ENCODE measurements at places on chromosomes 3 and 15. TPM values are rescaled to one million over a fixed set of nuclear protein-coding genes. Genes with fewer than 3 reads are reported as not detected.

DNA sequence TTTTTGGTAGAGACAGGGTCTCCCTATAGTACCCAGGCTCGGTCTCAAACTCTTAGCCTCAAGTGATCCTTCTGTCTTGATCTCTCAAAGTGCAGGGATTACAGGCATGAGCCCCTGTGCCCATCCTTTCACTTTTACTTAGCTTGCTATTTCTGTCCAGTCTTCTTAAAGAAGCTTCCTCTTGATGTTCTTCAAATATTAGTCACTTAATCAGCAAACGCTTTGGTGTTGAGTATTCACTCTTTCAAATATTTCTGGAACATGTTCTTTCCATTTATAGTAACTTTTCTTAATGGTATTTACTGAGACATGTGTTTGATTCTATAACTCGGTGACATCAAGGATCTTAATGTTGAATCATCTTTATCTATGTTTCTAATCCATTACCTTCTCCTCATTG lies 122.1 kb downstream of the CNTN6 start:
- H3K27me3 ChIP-seq = no peaks in the 10 kb centered on the region
- H3K27ac ChIP-seq = no peak overlapping the region
- no peak for DNase-seq
- H3K4me3 ChIP-seq = no peak overlapping the region

GRCh38 chr15:101348643-101349042 lies 53.6 kb upstream of the SNRPA1 start:
- no peak overlapping the region for H3K27ac ChIP-seq
- H3K4me3 ChIP-seq = no peak overlapping the region
- H3K27me3 ChIP-seq = no peaks in the 10 kb centered on the region
- H3K36me3 ChIP-seq = no peaks in the 10 kb centered on the region

GRCh38 chr3:14324224-14324944 lies 78.0 kb upstream of the SLC6A6 start:
- no peak overlapping the region for H3K4me3 ChIP-seq
- H3K27ac ChIP-seq = no peak overlapping the region
- no peaks in the 10 kb centered on the region for H3K4me1 ChIP-seq
- no peak for DNase-seq

- no peak overlapping the region for H3K27ac ChIP-seq
- DNase-seq = no peak
- no peaks in the 10 kb centered on the region for H3K27me3 ChIP-seq
- no peak overlapping the region for H3K4me3 ChIP-seq
- H3K4me1 ChIP-seq = peaks cover 9% of the 10 kb centered on the region
- H3K36me3 ChIP-seq = no peaks in the 10 kb centered on the region
These were observed 330.1 kb downstream of the ARPP21 start for GRCh38 chr3:35969406-35969805.

DNA sequence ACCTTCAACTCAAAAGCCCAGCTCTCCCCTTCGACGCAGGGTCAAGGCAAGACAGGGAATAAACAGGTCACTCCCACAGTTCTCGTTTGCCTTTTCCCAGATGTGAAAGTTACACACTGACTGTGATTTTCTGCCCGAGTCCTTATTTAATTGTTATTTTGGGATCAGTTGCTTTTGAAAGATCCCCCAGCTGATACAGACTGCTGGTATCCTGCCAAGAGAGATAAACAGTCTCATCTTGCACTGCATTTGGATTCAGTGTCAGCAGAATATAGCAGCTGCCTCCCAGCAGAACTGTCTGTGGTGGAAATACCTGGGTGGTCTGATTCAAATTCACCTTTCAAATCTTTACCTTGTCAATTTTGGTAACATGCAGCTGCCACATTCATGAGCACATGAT lies 56.0 kb upstream of the FAM3D start:
- H3K27me3 ChIP-seq = peaks cover 6% of the 10 kb centered on the region
- no peaks in the 10 kb centered on the region for H3K4me1 ChIP-seq
- no peak for DNase-seq
- no peaks in the 10 kb centered on the region for H3K36me3 ChIP-seq
- H3K4me3 ChIP-seq = no peak overlapping the region
- no peak overlapping the region for H3K27ac ChIP-seq

GRCh38 chr3:109109574-109109973 lies 8.4 kb downstream of the MORC1 start:
- DNase-seq = no peak
- H3K4me1 ChIP-seq = no peaks in the 10 kb centered on the region
- no peak overlapping the region for H3K4me3 ChIP-seq
- H3K27ac ChIP-seq = no peak overlapping the region

DNA sequence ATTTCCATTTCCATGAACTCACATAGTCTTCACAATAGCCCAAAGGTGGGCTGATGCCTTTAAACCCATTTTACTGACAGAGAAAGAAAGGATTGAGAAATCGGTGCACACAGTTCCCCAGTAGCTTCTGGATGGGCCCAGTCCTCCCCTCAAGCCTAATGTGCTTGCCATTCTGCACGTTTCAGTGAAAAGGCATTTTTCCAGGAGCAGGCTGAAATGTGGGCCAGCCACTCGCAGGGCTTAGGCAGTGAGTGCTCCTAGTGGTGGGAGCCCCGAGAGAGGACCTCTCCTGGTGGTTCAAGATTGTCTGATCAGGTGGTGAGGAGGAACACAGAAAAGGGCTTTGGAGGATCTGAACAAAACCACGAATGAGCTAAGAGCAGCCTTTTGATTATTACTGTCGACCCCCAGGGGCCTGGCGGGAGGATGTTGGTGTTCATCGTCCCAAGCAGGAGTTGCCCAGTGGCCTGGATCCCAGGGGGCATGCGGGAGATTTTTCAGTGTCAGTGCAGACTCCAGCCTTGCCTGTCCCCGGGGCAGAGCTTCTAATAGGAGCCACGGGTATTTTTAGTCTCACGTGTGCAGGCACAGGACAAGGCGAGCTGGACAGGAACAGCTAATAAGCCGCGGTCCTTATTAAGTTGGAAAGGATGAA lies 8.7 kb upstream of the KY start:
- no peak overlapping the region for H3K27ac ChIP-seq
- no peaks in the 10 kb centered on the region for H3K36me3 ChIP-seq
- no peak overlapping the region for H3K4me3 ChIP-seq
- H3K4me1 ChIP-seq = no peaks in the 10 kb centered on the region
- H3K27me3 ChIP-seq = no peaks in the 10 kb centered on the region
- DNase-seq = no peak

DNA sequence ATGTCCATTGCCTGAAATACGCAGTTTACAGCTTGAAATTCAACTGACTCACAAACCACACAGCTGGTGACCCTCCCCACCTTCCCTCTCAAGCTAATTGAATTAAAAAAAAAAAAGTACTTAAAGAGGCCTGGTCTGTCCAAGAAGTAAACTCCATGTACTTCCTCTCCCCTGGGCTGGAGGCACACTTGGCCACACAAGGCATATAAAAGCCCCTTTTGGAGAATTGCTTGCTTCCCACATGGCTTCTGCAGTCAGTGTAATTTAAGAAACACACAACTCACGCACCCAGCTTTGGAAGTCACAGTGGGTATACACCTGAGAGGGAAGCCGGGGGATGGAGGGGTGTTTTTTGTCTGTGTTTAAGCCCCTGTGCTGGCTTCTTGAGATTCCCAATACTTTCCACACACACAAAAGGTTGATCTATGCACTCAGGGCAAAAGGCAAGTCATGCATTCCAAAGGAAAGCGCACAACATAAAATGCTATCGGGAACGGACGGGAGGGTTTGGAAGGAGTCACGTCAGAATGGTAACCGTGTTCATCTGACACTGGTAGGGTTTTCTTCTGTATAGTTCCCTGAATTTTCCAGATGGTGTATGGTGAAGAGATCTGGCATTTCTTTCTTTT lies 106.6 kb upstream of the ALDH1A3 start:
- H3K4me3 ChIP-seq = no peak overlapping the region
- no peaks in the 10 kb centered on the region for H3K27me3 ChIP-seq
- no peaks in the 10 kb centered on the region for H3K4me1 ChIP-seq
- DNase-seq = no peak
- H3K36me3 ChIP-seq = no peaks in the 10 kb centered on the region

GRCh38 chr3:64214381-64215018 lies 10.8 kb downstream of the PRICKLE2 start:
- H3K27ac ChIP-seq = no peak overlapping the region
- H3K4me1 ChIP-seq = no peaks in the 10 kb centered on the region
- no peak overlapping the region for H3K4me3 ChIP-seq
- no peak for DNase-seq
- H3K36me3 ChIP-seq = no peaks in the 10 kb centered on the region

GRCh38 chr3:88150806-88151205 lies 1.0 kb downstream of the C3orf38 start:
- H3K27ac ChIP-seq = peak overlapping the region; percentile 98
- H3K27me3 ChIP-seq = no peaks in the 10 kb centered on the region
- peak overlapping the region; percentile 92 for H3K4me3 ChIP-seq
- DNase-seq = peak; percentile 60

DNA sequence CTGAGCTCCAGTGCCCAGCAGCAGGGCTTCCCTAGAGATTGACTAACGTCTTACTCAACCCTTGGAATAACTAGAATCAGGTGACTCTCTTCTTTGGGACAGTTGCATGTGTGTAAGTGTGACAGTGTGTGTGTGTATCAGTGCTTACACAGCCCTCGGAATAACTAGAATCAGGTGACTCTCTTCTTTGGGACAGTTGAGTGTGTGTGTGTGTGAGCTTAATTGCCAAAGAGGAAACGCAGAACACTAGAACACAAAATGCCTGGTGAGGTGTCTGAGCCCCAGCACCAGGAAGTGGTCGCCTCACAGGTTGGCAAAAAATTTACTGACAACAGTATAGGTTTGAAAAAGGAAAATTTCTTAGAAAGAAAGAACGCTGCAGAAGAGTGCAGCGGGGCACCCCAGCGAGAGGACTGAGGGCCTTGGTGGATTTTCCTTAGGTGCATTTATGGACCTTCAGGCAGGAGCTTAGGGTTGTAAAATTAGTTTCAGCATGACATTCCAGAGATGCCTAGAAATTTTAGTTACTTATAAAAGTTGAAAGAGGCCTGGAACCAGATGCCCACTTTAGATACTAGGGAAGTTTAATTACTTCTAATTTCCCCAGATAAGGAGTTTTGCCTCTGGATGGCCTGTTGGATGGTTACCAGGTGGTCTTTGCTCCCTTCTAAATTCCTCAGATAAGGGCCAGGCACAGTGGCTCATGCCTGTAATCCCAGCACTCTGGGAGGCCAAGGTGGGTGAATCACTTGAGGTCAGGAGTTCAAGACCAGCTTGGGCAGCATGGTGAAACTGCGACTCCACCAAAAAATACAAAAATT lies 3.7 kb upstream of the WDR82 start:
- no peaks in the 10 kb centered on the region for H3K27me3 ChIP-seq
- peaks cover 24% of the 10 kb centered on the region for H3K4me1 ChIP-seq
- DNase-seq = no peak

- no peak for DNase-seq
- H3K4me1 ChIP-seq = no peaks in the 10 kb centered on the region
- no peaks in the 10 kb centered on the region for H3K36me3 ChIP-seq
- H3K27ac ChIP-seq = no peak overlapping the region
These were observed 63.3 kb downstream of the RPLP1 start for GRCh38 chr15:69515926-69516325.

GRCh38 chr3:67204951-67205350 lies 206.8 kb downstream of the KBTBD8 start:
- DNase-seq = no peak
- H3K36me3 ChIP-seq = no peaks in the 10 kb centered on the region
- no peak overlapping the region for H3K4me3 ChIP-seq
- no peaks in the 10 kb centered on the region for H3K4me1 ChIP-seq
- H3K27me3 ChIP-seq = no peaks in the 10 kb centered on the region
- no peak overlapping the region for H3K27ac ChIP-seq

GRCh38 chr3:182609575-182610156 lies 183.6 kb upstream of the ATP11B start:
- H3K36me3 ChIP-seq = no peaks in the 10 kb centered on the region
- no peak overlapping the region for H3K27ac ChIP-seq
- no peaks in the 10 kb centered on the region for H3K27me3 ChIP-seq
- H3K4me3 ChIP-seq = no peak overlapping the region

DNA sequence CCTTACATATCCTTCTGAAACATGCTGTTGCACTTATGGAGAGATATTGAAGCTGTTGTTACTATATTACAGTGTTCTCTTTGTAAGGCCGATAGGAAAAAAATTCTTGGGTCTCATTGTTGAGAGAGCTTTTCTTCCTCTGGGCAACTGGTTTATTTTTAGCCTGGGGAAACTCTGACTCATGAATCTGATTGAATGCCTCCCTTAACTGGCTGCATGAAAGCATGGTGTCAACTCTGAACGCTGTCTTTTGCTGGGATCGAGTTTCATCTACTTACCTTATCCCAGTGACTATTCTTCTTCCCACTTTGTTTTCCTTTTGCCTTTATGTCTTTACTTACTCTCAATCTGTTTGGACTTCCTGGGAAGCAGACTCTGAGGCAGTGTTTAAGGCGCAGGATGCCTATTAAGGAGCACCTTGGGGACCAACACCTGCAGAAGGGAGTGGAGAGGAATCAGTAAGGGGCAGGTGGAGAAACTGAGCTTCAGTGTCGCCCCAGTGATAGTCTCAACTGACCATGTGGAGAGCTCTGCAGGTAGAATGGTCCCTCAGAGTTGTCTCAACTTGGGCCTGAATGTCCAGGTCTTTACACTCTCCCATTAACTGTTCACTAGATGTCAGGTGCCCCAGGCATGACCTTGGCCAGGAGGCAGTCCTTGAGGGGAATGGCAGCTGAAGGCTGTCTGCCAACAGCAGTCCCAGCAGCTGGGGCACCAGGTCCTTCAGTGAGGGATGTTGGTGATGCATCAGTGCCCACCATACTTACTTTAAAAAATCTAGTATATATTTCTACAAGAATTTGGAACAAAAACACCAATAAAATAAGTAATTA lies 88.9 kb upstream of the CCNL1 start:
- H3K27ac ChIP-seq = no peak overlapping the region
- H3K4me3 ChIP-seq = no peak overlapping the region
- no peaks in the 10 kb centered on the region for H3K27me3 ChIP-seq
- DNase-seq = no peak

- H3K27ac ChIP-seq = no peak overlapping the region
- no peak overlapping the region for H3K4me3 ChIP-seq
These were observed 5.7 kb upstream of the DYNLT2B start for GRCh38 chr3:196323691-196324090.

DNA sequence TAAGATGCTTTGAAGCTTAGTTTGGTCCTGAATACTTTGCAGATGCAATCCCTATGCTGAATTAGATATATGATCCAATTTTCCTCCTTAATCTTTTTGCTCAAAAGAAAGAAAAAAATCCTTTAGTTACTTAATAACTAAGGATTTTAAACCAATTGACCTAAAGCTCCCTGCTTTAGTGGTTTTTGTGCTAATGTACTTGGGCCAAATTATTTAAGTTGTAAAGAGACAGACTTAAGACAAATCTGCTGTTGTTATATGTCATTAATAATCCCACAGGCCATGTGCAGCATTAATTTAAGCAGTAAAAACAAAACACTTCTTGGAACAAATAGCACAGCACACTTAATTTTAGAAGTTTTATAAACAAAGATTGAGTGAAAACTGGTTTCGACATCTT lies 776.1 kb upstream of the SEMA6D start:
- H3K4me1 ChIP-seq = no peaks in the 10 kb centered on the region
- H3K4me3 ChIP-seq = no peak overlapping the region
- no peak for DNase-seq
- no peaks in the 10 kb centered on the region for H3K36me3 ChIP-seq
- H3K27ac ChIP-seq = no peak overlapping the region
- H3K27me3 ChIP-seq = no peaks in the 10 kb centered on the region

RASA2 gene
- total RNA-seq = 52.0 TPM

PLAAT1 gene
- not detected for total RNA-seq

MON1A gene
- total RNA-seq = 5.6 TPM

CXCR6 gene
- not detected for total RNA-seq

LMCD1 gene
- total RNA-seq = 4.7 TPM

CIB2 gene
- total RNA-seq = 3.8 TPM

SCAMP5 gene
- total RNA-seq = 0.59 TPM

KCNAB1 gene
- not detected for total RNA-seq

CLEC3B gene
- not detected for total RNA-seq

ALDH1L1 gene
- not detected for total RNA-seq

LRRC2 gene
- total RNA-seq = not detected
